Stimulated activated CD4-positive, alpha-beta T cell treated with anti-CD3 and anti-CD28 coated beads, Interleukin-4, amount 100 ng/mL, for 24 hours (primary cell): ENCODE measurements at places on chromosomes 6 and 20.

DNA sequence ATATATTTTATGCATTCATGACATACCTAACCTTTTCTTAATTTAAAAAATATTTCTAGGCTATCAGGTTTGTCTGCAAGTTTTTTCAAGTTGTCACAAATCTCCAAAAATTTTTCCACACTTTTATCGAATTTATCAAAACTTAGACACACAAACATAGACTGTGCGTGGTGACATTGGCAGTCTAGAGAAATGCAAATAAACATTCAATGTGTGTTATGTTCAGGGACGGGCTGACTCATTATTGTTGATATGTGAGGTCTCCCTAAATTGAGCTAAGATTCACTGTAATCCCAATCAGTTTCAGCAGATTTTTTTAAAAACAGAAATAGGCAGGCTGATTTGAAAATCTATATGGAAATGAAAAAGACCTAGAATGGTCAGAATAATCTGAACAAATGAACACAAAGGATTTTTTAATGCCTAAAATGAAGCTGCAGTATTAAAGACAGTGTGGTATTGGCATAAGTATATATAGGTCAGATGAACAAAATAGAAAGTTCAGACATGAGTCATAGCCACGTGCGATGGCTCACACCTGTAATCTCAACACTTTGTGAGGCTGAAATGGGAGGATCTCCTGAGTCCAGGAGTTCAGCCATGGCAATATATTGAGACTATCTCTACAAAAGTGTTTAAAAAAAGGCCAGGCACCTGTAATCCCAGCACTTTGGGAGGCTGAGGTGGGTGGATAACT lies 19.2 kb downstream of the BLTP3A start:
- peak; percentile 31 for DNase-seq

- DNase-seq = no peak
Measured at GRCh38 chr6:31336896-31337496, 20.0 kb downstream of the HLA-B start.

GRCh38 chr20:58665606-58666005 lies 14.5 kb downstream of the STX16 start:
- no peak for DNase-seq

- DNase-seq = no peak
Measured at GRCh38 chr20:25065072-25065624, 7.2 kb upstream of the ACSS1 start.

- DNase-seq = no peak
Measured at GRCh38 chr20:12715371-12715770, 293.4 kb upstream of the SPTLC3 start.

GRCh38 chr20:24647713-24648112 lies 178.3 kb downstream of the SYNDIG1 start:
- DNase-seq = no peak
